ENCODE measurements at places on chromosomes 4 and X. TPM values are rescaled to one million over a fixed set of nuclear protein-coding genes. Genes with fewer than 3 reads are reported as not detected.

- H3K4me1 ChIP-seq, result no peaks in the 10 kb centered on the region
- H3K27ac ChIP-seq, result no peak overlapping the region
- DNase-seq, result no peak
- no peak overlapping the region for H3K4me3 ChIP-seq
- no peaks in the 10 kb centered on the region for H3K36me3 ChIP-seq
Observed at GRCh38 chr4:37693030-37693429, 6.9 kb upstream of the RELL1 start.

DNA sequence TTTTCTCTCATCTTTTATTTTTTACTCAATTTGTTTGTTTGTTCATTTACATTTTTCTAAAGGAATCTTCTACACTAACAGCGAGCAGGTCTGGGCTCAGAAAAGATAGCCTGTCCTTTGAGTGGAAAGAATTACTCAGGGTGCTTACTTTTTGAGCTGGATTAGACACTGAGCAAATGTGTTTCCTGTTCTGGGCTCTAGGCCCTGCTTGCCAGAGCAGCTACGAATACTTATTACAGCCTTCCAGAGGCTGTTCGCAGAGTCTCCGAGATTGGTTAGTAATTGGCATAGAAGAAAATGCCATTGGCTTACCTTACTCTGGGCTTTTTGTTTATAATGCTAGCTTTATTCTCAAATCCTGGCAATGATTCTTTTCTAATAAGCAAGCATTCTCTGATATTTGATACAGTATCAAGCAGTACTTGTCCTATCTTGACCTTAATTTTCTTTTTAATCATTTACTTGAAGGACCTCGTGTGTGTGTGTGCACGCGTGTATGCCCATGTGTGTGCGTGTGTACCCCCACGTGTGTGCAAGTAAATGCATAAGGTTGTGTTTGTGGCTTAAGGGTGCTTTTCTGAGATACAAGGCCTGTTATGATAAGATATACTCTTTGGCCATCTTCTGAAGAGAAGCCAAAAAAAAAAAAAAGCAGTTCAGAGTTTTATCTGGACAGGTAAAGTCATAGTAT lies 76.2 kb upstream of the GRXCR1 start:
- H3K27ac ChIP-seq, result no peak overlapping the region
- no peak overlapping the region for H3K4me3 ChIP-seq
- no peaks in the 10 kb centered on the region for H3K36me3 ChIP-seq
- DNase-seq, result no peak
- H3K27me3 ChIP-seq, result no peaks in the 10 kb centered on the region

- H3K36me3 ChIP-seq, result no peaks in the 10 kb centered on the region
- H3K4me1 ChIP-seq, result peaks cover 6% of the 10 kb centered on the region
- H3K27me3 ChIP-seq, result no peaks in the 10 kb centered on the region
- H3K4me3 ChIP-seq, result peak within 1 kb of the TSS; percentile 84
- no peak for DNase-seq
- H3K27ac ChIP-seq, result peak within 1 kb of the TSS; percentile 88
Observed at GRCh38 chrX:103356130-103356798, at the start of gene TCEAL9. TSS of gene TCEAL9 (plus strand) at chrX:103356506. CDS start at chrX:103357685, 1,179 bp downstream.

The HMGB3 gene
- total RNA-seq, result 3.2 TPM

DNA sequence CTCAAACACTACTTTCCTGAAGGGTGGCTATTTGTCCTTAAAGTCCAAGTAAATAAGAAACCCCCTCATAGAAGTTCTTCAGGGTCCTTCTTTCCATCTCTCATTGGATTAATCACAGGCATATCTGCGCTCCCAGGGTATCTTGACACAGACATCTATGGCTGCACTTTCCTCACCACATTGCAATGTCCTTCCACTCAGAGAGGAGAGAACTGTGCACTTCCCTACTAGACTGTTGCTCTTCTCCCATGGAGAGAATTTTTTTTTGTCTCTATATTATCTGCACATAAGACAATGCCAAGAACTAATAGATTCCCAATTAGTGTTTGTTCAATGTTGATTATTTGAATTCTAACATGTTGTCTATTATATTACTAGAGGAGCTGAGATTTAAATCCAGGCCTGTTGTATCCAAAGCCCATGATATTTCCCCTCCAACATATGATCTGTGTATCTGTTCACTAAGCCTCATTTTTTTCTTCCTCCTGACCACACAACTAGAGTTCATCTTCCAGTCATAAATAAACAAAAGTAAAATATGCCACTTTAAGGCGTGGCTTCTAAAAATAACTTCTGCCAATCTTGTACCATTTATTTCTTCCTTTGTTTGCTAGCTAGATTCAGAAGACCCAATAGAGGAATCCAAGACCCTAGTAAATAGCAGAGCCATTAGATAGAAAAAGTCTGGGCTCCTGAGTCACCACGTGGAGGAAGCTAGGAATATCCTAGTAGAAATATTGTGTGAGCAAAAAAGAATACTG lies 61.5 kb upstream of the FAM241A start:
- H3K4me3 ChIP-seq, result no peak overlapping the region
- DNase-seq, result no peak
- no peak overlapping the region for H3K27ac ChIP-seq
- no peaks in the 10 kb centered on the region for H3K36me3 ChIP-seq

The MAGEE1 gene
- total RNA-seq, result 3.2 TPM

GRCh38 chr4:56127716-56128115 lies 179.0 kb downstream of the CEP135 start:
- no peak overlapping the region for H3K4me3 ChIP-seq
- H3K4me1 ChIP-seq, result no peaks in the 10 kb centered on the region
- no peak for DNase-seq
- no peaks in the 10 kb centered on the region for H3K27me3 ChIP-seq
- H3K27ac ChIP-seq, result no peak overlapping the region

DNA sequence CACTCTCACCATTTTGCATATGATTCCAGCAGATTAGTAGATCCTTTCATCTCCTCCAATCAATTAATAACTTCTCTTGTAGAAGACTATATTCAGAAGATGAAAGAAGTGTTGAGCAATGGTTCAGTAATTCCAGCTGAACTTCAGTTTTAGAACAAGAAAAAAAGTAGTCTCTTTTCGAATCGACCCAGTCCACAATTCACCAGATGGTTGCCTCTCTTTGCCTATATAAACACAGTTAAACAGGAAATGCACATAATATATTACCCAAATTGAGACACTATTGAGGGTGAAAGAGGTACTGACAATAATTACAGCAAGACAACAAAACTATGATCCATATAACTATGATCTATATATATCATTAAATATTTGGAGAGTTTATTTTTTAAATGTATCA lies 16.8 kb upstream of the FAM241A start:
- no peak for DNase-seq
- no peak overlapping the region for H3K4me3 ChIP-seq
- no peaks in the 10 kb centered on the region for H3K36me3 ChIP-seq
- H3K27ac ChIP-seq, result no peak overlapping the region
- peaks cover 5% of the 10 kb centered on the region for H3K4me1 ChIP-seq
- H3K27me3 ChIP-seq, result no peaks in the 10 kb centered on the region

The FAAH2 gene
- 1.2 TPM for total RNA-seq

- no peaks in the 10 kb centered on the region for H3K36me3 ChIP-seq
- no peaks in the 10 kb centered on the region for H3K4me1 ChIP-seq
- DNase-seq, result no peak
- H3K27me3 ChIP-seq, result no peaks in the 10 kb centered on the region
- no peak overlapping the region for H3K4me3 ChIP-seq
Observed at GRCh38 chrX:97224148-97224547, 340.4 kb downstream of the RPA4 start.

DNA sequence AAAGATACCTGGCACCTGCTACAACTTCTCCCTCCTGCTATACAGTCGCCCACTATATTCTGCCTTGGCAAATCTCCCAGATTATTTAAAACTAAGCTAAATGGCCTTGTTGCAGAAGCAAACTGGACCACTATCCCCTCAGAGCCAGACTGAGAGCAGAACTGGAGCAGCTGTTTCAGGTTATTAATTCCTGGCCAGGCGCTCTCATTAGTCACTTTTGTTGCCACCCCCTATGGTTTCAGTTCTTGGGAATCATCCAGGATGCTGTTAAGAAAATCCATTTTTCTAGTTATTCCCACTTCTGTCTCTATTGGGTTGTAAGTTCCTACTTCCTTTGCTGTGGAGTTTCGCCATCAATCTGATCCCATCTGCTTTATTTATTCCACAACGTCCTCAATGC lies 30.1 kb downstream of the ADGRA3 start:
- no peaks in the 10 kb centered on the region for H3K27me3 ChIP-seq
- DNase-seq, result no peak
- H3K36me3 ChIP-seq, result no peaks in the 10 kb centered on the region
- H3K4me3 ChIP-seq, result no peak overlapping the region
- H3K4me1 ChIP-seq, result no peaks in the 10 kb centered on the region

- no peaks in the 10 kb centered on the region for H3K27me3 ChIP-seq
- H3K4me1 ChIP-seq, result peaks cover 7% of the 10 kb centered on the region
- no peaks in the 10 kb centered on the region for H3K36me3 ChIP-seq
- peak overlapping the region; percentile 69 for H3K27ac ChIP-seq
Observed at GRCh38 chrX:96685210-96686099, 813 bp downstream of the DIAPH2 start.

The POLR2B gene
- total RNA-seq, result 48.3 TPM

GRCh38 chrX:39115166-39115565 lies 313.9 kb downstream of the MID1IP1 start:
- no peaks in the 10 kb centered on the region for H3K36me3 ChIP-seq
- no peak for DNase-seq
- no peak overlapping the region for H3K27ac ChIP-seq
- H3K27me3 ChIP-seq, result no peaks in the 10 kb centered on the region
- no peak overlapping the region for H3K4me3 ChIP-seq
- H3K4me1 ChIP-seq, result no peaks in the 10 kb centered on the region

DNA sequence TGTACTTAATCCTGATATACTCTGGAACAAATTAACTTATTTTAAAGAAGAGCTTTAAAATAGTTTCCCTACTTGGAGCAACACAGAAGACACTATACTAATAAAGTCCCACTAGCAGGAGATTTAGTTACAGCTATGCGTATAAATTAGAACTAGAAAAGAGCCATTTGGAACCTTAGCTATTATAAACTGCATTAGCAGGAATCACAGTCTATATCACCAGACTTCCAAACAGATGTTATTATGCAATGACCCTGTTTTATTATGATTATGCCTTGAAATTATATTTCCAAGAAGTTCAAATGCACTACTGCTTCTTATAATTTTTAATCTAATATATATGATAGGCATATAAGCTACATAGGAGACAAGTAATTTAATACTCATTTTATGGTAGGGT lies 95.5 kb upstream of the WDR44 start:
- H3K27me3 ChIP-seq, result no peaks in the 10 kb centered on the region
- H3K36me3 ChIP-seq, result no peaks in the 10 kb centered on the region
- H3K27ac ChIP-seq, result no peak overlapping the region
- no peak for DNase-seq
- no peak overlapping the region for H3K4me3 ChIP-seq
- no peaks in the 10 kb centered on the region for H3K4me1 ChIP-seq

The BMX gene
- total RNA-seq, result 6.2 TPM

The MAGED1 gene
- 51.6 TPM for total RNA-seq

- H3K27ac ChIP-seq, result peak overlapping the region; percentile 44
- no peak for DNase-seq
- peak overlapping the region; percentile 5 for H3K4me3 ChIP-seq
- H3K36me3 ChIP-seq, result no peaks in the 10 kb centered on the region
- no peaks in the 10 kb centered on the region for H3K27me3 ChIP-seq
- H3K4me1 ChIP-seq, result no peaks in the 10 kb centered on the region
Observed at GRCh38 chrX:47080215-47080914, 2.1 kb downstream of the RGN start.

GRCh38 chr4:24476282-24476681 lies 108.1 kb downstream of the DHX15 start:
- H3K4me3 ChIP-seq, result no peak overlapping the region
- DNase-seq, result no peak
- H3K36me3 ChIP-seq, result no peaks in the 10 kb centered on the region
- H3K27ac ChIP-seq, result no peak overlapping the region

The RIPPLY1 gene
- total RNA-seq, result not detected

DNA sequence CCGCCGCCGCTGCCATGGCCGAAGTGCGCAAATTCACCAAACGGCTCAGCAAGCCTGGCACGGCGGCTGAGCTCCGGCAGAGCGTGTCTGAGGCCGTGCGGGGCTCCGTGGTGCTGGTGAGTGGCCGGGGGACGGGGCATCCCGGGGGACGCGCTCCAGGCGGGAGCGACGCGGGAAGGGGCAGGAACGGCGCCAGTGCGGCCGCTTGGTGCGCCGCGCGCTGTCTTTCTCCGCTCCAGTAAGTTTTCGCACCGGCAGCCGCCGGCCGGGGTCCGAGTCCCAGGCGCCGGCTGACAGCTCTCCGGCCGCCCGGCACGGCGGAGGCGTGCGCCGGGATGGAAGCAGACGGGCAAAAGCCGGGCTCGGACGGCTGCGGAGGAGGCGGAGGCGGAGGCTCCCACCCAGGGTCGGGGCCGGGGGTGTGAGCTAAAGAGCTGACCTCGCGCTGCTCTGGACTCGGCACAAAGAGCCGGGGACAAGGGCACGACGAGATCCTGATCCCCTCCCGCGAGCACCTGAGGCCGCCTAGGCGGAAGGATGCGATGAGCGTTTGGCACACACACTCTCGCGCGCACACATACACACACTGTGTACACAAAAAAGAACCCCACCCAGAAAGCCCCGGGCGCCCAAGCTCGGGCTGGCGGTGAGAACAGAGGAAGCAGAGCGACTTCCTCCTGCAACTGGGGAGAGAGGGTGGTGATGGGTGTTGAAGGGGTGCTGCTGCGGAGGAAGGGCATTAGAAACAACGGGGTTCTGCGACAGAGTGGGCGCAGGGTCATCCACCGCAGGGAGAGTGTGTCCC lies 545 bp downstream of the DOCK11 start:
- no peaks in the 10 kb centered on the region for H3K36me3 ChIP-seq
- DNase-seq, result no peak

The USP17L11 gene
- total RNA-seq, result not detected

GRCh38 chr4:78781924-78782323 lies 5.8 kb downstream of the BMP2K start:
- H3K27me3 ChIP-seq, result no peaks in the 10 kb centered on the region
- H3K4me1 ChIP-seq, result peaks cover 57% of the 10 kb centered on the region
- DNase-seq, result no peak
- no peaks in the 10 kb centered on the region for H3K36me3 ChIP-seq
- no peak overlapping the region for H3K4me3 ChIP-seq

The MTNR1A gene
- not detected for total RNA-seq

The SPP1 gene
- 22.1 TPM for total RNA-seq

The CT47B1 gene
- total RNA-seq, result not detected

DNA sequence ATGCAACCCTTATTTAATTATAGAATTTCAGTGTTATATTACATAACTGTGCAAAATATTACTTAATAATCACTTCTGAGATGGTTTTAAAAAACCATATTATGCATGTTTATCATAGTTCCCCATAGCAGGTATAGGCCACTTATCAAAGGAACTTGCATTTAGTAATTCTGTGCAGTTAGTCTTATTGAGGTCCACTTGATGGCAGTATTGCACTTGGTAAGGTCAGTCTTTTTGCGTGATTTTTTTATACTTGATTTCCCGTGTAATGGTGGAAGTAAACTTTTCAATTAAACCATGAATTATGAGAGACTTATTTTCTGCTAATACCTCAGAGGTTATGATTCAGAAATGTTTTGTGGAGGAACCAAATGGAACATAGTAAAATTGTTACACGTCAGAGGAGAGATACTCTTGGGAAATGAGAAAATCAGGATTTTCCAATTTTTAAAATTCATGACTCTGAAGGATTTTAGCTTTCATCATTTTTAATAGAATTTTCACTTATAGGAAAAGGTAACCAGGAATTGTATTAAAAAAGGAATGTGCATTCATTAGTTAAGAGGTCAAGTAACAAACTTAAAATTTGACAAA lies 230.0 kb downstream of the CCSER1 start:
- no peak for DNase-seq
- no peaks in the 10 kb centered on the region for H3K4me1 ChIP-seq
- H3K4me3 ChIP-seq, result no peak overlapping the region
- no peaks in the 10 kb centered on the region for H3K27me3 ChIP-seq

GRCh38 chr4:113687067-113687718 lies 74.3 kb downstream of the CAMK2D start:
- no peak overlapping the region for H3K4me3 ChIP-seq
- peak overlapping the region; percentile 68 for H3K27ac ChIP-seq
- H3K27me3 ChIP-seq, result no peaks in the 10 kb centered on the region
- H3K36me3 ChIP-seq, result no peaks in the 10 kb centered on the region
- no peak for DNase-seq
- H3K4me1 ChIP-seq, result peaks cover 38% of the 10 kb centered on the region

Measured in thoracic aorta (tissue), 2 donors.